Stimulated activated CD4-positive, alpha-beta T cell treated with anti-CD3 and anti-CD28 coated beads, Interleukin-1b, Interleukin-23, amount 100 ng/mL, for 24 hours (primary cell): ENCODE measurements at places on chromosomes 2 and 18.

- no peak for DNase-seq
Measured at GRCh38 chr2:168137510-168138180, 109.8 kb downstream of the STK39 start.

- DNase-seq: no peak
Measured at GRCh38 chr18:75677696-75678455, 250.4 kb upstream of the SMIM21 start.

GRCh38 chr18:35837922-35838496 is 134.5 kb upstream of the RMP24 start:
- DNase-seq: no peak

DNA sequence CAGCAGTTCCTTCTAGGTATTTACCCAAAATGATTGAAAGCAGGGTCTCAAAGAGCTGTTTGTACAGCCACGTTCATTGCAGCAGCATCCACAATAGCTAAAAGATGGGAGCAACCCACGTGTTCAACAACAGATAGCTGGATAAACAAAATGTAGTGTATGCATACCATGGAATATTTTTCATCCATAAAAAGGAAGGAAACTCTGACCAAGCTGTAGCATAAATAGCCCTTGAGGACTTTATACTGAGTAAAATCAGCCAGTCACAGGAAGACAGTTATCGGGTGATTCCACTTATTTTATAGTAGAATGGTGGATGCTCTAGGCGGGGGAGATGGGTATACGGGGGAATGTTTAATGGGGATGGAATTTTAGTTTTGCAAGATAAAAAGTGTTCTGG is 7.5 kb downstream of the TRAPPC12 start:
- DNase-seq: no peak

DNA sequence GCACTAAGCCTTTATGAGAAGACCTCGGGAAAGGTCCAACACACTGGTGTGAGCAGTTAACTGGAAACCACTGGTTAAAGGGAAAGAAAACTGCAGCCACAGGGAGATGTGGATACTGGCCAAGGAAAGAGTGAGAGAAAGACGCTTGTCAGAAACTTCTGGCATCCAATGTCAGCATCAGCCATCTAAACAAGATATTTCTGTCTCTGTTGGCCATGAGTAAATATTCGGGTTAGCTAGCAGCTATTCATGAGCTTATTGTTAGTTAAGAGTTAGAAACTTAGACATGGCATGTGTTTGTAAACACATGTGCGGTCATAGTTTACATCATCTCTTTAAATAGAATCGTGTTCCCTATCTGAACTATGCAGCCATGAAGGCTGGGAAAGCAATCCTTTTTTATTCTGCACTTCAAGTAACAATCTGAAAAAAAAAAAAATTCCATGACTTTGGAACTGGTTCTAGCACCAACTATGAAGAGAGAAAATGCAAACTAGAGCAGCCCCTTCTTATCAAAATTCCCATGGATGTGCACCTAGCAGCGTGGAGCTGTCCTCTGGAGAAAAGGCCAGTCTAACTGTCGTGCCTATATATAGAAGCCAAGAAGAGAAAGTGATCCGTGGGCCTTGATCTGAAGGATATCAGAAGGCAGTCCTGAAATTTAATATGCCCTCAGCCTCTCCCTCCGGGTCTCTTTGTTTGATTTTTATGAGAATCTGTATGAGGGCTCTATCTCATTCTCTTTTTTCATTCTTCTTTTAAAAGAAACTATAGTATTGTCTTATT is 84.0 kb upstream of the RFX8 start:
- DNase-seq: no peak

- DNase-seq: no peak
Measured at GRCh38 chr2:237987268-237987667, 20.5 kb downstream of the UBE2F start.

DNA sequence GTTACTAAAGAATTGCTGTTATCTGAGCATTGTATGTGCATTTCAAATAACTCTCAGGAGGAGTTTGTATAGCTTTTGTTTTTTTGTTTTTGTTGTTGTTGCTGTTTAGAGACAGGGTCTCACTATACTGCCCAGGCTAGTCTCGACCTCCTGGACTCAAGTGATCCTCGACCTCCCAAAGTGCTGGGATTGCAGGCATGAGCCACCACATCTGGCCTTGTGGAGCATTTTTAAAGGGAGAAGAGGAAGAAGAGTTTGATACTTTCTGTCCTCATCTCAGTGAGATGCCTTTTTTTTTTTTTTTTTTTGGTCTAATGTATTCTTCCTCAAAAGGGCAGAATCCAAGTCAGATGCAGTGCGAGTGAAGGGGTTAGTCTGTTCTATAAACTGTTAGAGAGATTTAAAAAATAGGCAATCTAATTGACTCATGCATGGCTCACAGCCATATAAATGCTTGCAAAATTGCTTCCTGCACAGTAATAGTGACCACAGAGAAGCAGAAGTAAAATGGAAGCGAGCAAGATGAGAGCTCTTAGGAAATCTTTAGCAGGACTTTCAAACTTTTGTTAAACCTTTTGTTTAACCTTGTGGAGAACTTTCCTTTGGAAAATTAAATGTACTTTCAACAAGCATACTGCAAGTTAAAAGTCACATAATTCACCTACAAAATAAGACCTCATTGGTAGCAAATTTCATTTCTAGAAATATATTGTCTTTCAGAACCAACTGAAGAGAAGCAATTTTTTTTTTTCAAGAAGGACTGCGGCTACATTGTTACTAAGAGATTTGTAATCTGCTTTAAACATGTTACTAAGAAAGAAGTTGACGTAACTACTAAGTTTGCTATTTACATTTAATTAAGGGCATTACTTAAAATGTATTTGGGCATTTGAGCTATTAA is 52.3 kb upstream of the ROCK1 start:
- DNase-seq: no peak

GRCh38 chr2:236623816-236624215 is 54.2 kb downstream of the ACKR3 start:
- DNase-seq: no peak
